CD4-positive, alpha-beta T cell treated with Interleukin-17A for 4 hours (primary cell): ENCODE measurements at places on chromosomes 7 and 10.

- no peak for DNase-seq
These were observed 80.0 kb upstream of the DNAAF5 start for GRCh38 chr7:646487-646886.

DNA sequence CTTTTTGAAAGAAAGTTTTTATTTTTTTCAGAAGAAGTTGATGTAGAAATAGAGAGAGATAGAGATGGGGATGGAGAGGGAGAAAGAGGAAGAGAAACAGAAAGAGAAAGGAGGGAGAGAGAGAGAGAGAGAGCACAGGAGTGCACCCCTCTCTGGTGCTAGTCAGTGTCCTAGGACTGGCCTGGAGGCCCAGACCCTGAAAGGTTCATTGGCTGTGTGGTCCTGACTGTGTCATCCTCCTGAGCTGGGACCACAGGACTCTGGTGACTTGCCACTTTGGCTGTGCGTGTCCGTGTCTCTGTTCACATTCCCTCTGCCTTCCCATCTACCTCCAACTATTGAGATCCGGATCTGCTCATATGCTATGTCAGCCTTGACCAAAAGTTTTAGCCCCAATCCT is 62.1 kb upstream of the SHH start:
- DNase-seq = no peak

DNA sequence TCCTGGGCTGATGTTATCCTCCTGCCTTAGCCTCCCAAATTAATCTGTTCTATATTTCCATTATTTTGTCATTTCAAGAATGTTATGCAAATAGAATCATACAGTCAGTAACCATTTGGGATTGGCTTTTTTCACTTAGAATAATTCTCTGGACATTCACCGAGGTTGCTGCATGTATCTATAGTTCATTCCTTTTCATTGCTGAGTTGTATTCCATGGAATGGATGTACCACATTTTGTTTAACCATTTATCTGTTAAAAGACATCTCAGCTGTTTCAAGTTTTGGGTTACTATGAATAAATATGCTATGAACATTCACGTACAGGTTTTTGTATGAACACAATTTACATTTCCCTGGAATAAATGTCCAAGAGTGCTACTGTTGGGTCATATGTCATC is 44.9 kb downstream of the ARHGAP21 start:
- no peak for DNase-seq

DNA sequence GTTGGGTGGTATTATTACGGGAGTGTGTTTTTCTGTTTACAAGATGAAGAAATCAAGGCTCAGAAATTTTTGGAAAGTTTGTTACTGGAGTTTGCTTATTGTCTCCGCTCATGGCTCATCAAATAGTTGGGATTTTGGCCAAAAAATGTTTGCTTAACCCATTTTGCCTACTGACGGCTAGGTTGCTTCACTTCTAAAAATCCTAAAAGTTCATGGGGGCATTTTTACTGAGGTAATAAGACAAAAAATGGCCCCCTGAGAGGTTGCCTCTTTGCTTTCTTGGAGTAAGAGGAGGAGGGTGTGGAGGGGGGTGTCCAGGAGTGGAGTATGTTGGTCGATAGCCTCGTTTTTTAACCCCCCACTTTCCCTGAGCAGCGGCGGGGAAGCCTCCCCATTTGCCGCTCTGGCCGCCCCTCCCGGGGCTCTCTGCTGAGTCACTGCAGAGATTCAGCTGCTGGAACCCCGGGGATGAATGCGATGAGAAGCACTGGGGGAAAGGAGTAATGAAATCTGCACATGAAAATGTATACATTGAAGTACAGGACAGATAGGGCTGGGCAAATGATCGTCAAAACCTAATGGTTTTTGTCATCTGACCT is 1.5 kb downstream of the MEST start:
- no peak for DNase-seq

DNA sequence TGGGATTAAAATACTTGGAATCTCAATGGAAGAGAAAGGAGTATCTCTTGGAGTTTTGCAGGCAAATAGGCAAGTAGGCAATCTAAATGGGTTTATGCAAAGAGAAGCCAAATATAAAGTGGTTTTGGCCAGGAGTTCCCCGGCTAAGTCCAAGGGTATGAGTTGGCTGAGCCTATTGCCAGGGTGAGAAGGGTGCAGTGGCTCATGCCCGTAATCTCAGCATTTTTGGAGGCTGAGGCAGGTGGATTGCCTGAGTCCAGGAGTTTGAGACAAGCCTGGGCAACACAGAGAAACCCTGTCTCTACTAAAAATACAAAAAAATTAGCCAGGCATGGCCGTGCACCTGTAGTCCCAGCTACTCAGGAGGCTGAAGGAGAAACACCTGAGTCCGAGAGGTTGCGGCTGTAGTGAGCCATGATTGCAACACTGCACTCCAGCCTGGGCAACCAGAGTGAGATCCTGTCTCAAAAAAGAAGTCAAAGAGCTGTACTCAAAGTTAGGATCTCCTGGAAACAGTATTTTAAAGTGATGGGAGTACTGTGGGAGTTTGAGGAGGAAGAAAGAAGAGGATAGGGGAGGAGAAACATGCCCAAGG is 130.4 kb upstream of the RAB18 start:
- DNase-seq = no peak

DNA sequence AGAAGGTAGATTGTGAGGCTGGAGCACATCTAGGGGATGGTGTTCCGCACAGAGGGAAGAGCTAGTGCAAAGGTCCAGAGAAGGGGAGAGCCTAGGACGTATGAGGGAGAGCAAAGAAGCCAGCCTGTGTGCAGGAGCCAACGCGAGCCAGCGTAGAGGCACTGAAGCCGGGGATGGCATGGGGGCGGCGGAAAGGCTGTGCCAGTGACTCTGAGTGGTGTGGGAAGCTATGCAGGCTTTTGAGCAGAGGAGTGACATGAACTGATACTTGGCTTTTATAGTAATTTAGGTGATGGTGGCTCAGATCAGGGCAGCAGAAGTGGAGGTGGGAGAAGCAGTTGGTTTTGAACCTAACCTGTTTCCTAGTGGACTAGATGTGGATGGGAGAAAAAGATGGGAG is 65.8 kb downstream of the ATXN7L1 start:
- DNase-seq = no peak
